ENCODE measurements at places on chromosomes 13 and 19. TPM values are rescaled to one million over a fixed set of nuclear protein-coding genes. Genes with fewer than 3 reads are reported as not detected.

ZNF266 gene
- 40.1 TPM for total RNA-seq

HRC gene
- 3.2 TPM for total RNA-seq

SCEL gene
- total RNA-seq, result 102 TPM

JAK3 gene
- total RNA-seq, result 1.4 TPM

PRODH2 gene
- total RNA-seq, result 20.6 TPM

MIA gene
- total RNA-seq, result 1.7 TPM

IRGC gene
- not detected for total RNA-seq

CEACAM4 gene
- not detected for total RNA-seq

- H3K27me3 ChIP-seq, result no peaks in the 10 kb centered on the region
- H3K36me3 ChIP-seq, result peaks cover 13% of the 10 kb centered on the region
- no peaks in the 10 kb centered on the region for H3K4me1 ChIP-seq
- no peak overlapping the region for H3K4me3 ChIP-seq
- DNase-seq, result no peak
- H3K27ac ChIP-seq, result no peak overlapping the region
Observed at GRCh38 chr13:49455007-49455398, 10.9 kb downstream of the SETDB2 start.

- H3K27me3 ChIP-seq, result peaks cover 40% of the 10 kb centered on the region
- DNase-seq, result no peak
- H3K27ac ChIP-seq, result no peak overlapping the region
- H3K4me3 ChIP-seq, result no peak overlapping the region
- no peaks in the 10 kb centered on the region for H3K36me3 ChIP-seq
Observed at GRCh38 chr19:30670562-30671366, 298.6 kb downstream of the ZNF536 start.

GRCh38 chr13:67416047-67416925 lies 186.2 kb upstream of the PCDH9 start:
- no peaks in the 10 kb centered on the region for H3K4me1 ChIP-seq
- no peak overlapping the region for H3K4me3 ChIP-seq
- no peak overlapping the region for H3K27ac ChIP-seq

- no peaks in the 10 kb centered on the region for H3K36me3 ChIP-seq
- H3K4me3 ChIP-seq, result no peak overlapping the region
- H3K27me3 ChIP-seq, result peaks cover 14% of the 10 kb centered on the region
- no peak overlapping the region for H3K27ac ChIP-seq
- DNase-seq, result no peak
- no peaks in the 10 kb centered on the region for H3K4me1 ChIP-seq
Observed at GRCh38 chr13:21889651-21890050, 218.8 kb downstream of the FGF9 start.

GRCh38 chr13:83532809-83533208 lies 349.5 kb downstream of the SLITRK1 start:
- no peak for DNase-seq
- H3K36me3 ChIP-seq, result no peaks in the 10 kb centered on the region
- H3K4me3 ChIP-seq, result no peak overlapping the region
- no peaks in the 10 kb centered on the region for H3K4me1 ChIP-seq

GRCh38 chr19:35869327-35870123 lies 1.2 kb downstream of the APLP1 start:
- H3K36me3 ChIP-seq, result no peaks in the 10 kb centered on the region
- H3K4me3 ChIP-seq, result peak overlapping the region; percentile 88
- DNase-seq, result peak; percentile 86
- H3K27me3 ChIP-seq, result peaks cover 23% of the 10 kb centered on the region

DNA sequence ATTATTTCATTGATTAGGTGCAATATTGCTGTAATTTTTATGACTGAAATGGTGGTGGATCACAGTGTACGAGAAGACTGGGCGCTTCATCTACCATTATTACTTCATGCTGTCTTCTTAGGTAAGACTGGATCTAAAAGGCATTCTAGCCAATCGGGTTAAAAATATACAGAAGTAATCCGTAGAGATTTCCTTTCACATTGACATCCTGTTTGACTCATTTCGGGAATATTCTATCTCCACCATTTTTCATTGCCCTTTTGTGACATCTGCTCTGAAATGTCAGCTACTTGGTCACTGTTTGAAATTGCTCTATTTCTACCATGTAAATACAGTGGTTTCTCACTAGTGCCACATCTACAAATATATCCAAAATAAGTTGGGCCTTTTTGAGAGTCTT lies 90.2 kb downstream of the ZAR1L start:
- peaks cover 18% of the 10 kb centered on the region for H3K36me3 ChIP-seq
- DNase-seq, result no peak
- H3K27me3 ChIP-seq, result no peaks in the 10 kb centered on the region
- H3K4me3 ChIP-seq, result no peak overlapping the region
- H3K4me1 ChIP-seq, result peaks cover 10% of the 10 kb centered on the region
- H3K27ac ChIP-seq, result no peak overlapping the region

- H3K27me3 ChIP-seq, result no peaks in the 10 kb centered on the region
- no peak overlapping the region for H3K4me3 ChIP-seq
- no peak for DNase-seq
- H3K4me1 ChIP-seq, result no peaks in the 10 kb centered on the region
- no peaks in the 10 kb centered on the region for H3K36me3 ChIP-seq
Observed at GRCh38 chr13:103466761-103467160, 400.5 kb upstream of the SLC10A2 start.

DNA sequence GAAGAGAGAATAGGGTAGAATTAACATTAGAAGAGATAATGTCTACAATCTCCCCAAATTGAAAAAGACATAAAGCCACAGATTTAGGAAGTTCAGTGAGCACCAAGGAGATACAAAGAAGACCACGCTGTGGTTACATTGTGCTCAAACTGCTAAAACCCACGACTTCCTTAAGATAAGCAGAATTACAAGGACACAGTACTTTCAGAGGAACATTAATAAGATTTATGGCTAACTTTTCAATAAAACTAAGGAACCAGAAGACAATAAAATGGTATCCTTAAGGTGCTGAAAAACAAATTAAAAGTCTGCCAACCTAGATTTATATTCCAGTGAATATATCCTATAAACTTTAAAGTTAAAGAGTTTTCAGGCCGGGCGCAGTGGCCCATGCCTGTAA lies 7.4 kb upstream of the IL17D start:
- DNase-seq, result no peak
- H3K27ac ChIP-seq, result no peak overlapping the region
- H3K27me3 ChIP-seq, result peaks cover 12% of the 10 kb centered on the region
- no peak overlapping the region for H3K4me3 ChIP-seq
- peaks cover 7% of the 10 kb centered on the region for H3K4me1 ChIP-seq
- H3K36me3 ChIP-seq, result no peaks in the 10 kb centered on the region

GRCh38 chr13:104389691-104390090 lies 1323.5 kb upstream of the SLC10A2 start:
- H3K27ac ChIP-seq, result no peak overlapping the region
- no peak for DNase-seq
- H3K27me3 ChIP-seq, result no peaks in the 10 kb centered on the region
- H3K36me3 ChIP-seq, result no peaks in the 10 kb centered on the region

DNA sequence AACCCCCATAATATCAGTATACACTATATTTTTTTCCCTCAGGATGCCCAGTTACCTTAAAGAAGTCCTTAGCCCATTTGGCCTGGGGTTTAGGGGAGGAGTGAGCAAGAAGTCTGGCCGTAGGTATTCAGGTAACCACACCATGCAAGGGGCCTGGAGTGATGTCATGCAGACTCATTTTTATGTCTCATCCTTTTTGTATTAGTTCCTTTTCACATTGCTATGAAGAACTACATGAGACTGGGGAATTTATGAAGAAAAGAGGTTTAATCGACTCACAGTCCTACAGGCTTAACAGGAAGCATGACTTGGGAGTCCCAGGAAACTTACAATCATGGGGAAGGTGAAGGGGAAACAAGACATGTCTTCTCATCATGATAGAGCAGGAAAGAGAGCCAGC lies 12.2 kb downstream of the TPP2 start:
- no peak overlapping the region for H3K4me3 ChIP-seq
- H3K27ac ChIP-seq, result no peak overlapping the region
- DNase-seq, result no peak
- H3K36me3 ChIP-seq, result peaks cover 48% of the 10 kb centered on the region

GRCh38 chr13:31982540-31982939 lies 49.0 kb upstream of the FRY start:
- H3K36me3 ChIP-seq, result no peaks in the 10 kb centered on the region
- DNase-seq, result no peak
- no peak overlapping the region for H3K27ac ChIP-seq
- no peak overlapping the region for H3K4me3 ChIP-seq

- H3K4me3 ChIP-seq, result no peak overlapping the region
- no peaks in the 10 kb centered on the region for H3K36me3 ChIP-seq
- H3K27me3 ChIP-seq, result no peaks in the 10 kb centered on the region
Observed at GRCh38 chr13:77528414-77528813, 7.1 kb upstream of the SCEL start.

DNA sequence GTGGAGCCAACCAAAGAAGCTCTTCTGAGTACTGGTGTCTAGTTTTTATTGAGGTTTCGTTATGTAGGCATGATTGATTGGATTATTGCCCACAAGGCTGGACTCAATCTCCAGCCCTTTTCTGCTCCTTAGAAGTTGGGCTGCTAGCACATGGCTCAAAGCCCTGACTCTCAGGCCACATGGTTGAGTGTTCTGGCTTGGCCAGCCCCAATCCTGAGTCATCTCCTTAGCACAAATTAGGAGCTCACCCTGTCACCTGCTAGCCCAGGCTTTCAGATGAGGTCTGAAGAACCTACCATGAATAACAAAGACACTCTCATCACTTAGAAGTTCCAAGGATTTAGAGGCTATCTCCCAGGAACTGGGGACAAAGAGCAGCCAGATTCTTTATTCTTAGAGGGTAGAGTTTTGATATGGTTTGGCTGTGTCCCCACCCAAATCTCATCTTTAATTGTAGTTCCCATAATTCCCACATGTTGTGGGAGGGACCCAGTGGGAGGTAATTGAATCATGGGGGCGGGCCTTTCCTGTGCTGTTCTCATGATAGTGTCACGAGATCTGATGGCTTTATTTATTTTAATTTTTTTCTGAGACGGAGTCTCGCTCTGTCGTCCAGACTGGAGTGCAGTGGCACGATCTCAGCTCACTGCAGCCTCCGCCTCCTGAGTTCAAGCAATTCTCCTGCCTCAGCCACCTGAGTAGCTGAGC lies 11.3 kb downstream of the DPY19L3 start:
- no peak overlapping the region for H3K4me3 ChIP-seq
- DNase-seq, result no peak
- H3K27me3 ChIP-seq, result no peaks in the 10 kb centered on the region
- peaks cover 30% of the 10 kb centered on the region for H3K36me3 ChIP-seq
- peaks cover 4% of the 10 kb centered on the region for H3K4me1 ChIP-seq

- H3K4me3 ChIP-seq, result peak overlapping the region; percentile 80
- DNase-seq, result peak; percentile 88
- no peaks in the 10 kb centered on the region for H3K4me1 ChIP-seq
- H3K27me3 ChIP-seq, result peaks cover 30% of the 10 kb centered on the region
Observed at GRCh38 chr19:7500811-7501450, 12.1 kb upstream of the PEX11G start.

DNA sequence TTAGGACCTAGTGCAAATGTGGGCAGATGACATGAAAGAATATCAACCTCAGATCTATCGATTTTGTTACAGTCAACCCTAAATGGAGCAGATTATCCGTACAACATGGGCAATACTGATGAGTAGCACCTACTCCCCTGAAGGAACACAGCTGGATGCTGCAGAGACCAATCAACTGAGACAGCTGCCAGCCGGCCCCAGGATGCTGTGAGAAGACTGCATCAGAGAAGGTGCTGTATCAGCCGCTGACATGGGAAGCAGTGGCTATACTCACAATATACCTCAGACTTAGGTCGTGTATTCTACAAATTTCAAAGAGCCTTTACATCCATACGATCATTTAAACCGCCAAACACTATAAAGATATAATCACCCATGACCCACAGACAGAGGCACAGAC lies 95.9 kb upstream of the FNDC3A start:
- H3K36me3 ChIP-seq, result no peaks in the 10 kb centered on the region
- H3K27ac ChIP-seq, result no peak overlapping the region
- H3K27me3 ChIP-seq, result peaks cover 11% of the 10 kb centered on the region
- no peak overlapping the region for H3K4me3 ChIP-seq

GRCh38 chr13:110368408-110368807 lies 61.3 kb downstream of the COL4A2 start:
- no peak overlapping the region for H3K27ac ChIP-seq
- peaks cover 18% of the 10 kb centered on the region for H3K36me3 ChIP-seq
- no peak for DNase-seq

DNA sequence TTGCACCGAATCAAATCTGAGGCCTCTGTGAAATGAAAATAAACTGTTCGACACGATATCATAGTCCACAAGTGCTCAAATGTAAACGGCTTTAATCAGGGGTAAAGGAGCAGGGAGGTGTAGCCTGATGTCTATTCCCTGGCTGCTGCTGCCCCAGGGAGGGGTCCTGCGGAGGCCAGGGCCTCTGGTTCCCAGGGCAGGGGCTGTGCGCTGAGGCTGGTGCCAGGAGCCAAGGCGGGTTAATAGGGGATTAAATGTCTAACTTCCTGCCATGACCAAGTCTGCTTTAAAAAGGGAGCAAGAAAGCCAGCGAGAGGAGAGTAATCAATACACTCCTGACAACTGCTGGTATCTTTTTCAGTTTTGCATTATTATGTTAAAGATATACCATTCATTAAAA lies 59.4 kb downstream of the ZNF536 start:
- H3K27me3 ChIP-seq, result peaks cover 7% of the 10 kb centered on the region
- no peak for DNase-seq
- H3K36me3 ChIP-seq, result no peaks in the 10 kb centered on the region
- H3K4me3 ChIP-seq, result no peak overlapping the region

DNA sequence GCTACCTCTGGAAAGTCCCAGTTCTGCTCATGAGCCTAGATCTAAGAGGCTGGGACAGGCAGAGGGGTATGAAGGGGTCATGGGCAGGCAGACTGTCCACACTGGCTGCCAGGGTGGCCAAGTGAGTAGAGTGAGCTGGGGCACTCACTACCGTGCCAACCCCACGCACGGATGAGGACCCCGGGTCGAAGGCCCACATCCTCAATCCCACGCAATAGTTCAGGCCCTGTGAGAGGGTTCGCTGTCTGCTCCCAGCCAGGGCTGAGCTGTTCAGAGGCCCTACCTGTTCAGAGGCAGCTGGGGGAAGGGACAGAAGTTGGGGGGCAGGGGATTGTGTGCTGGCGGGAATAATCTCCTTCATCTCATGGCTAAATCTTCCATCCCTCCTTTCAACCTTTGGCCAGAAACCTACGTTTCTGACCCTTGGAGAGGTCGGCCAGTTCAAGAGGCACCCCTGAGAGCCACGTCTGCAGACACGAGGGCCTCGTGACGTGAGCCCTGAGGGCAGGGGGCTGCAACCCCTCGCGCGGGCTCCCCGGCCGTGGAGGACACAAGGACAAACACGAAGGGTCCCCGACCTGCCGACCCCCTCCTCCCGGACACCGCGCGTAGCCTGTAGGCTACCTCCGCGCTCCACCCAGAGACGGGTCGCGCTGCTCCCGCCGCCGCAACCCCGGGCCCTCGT lies 1.0 kb upstream of the RPS5 start:
- peak overlapping the region; percentile 99 for H3K27ac ChIP-seq
- H3K27me3 ChIP-seq, result no peaks in the 10 kb centered on the region
- no peak for DNase-seq
- H3K36me3 ChIP-seq, result peaks cover 12% of the 10 kb centered on the region
- H3K4me3 ChIP-seq, result peak overlapping the region; percentile 98
- H3K4me1 ChIP-seq, result peaks cover 11% of the 10 kb centered on the region

GRCh38 chr19:38711726-38712153 lies 32.5 kb downstream of the CAPN12 start:
- H3K36me3 ChIP-seq, result peaks cover 15% of the 10 kb centered on the region
- H3K27me3 ChIP-seq, result no peaks in the 10 kb centered on the region
- H3K4me1 ChIP-seq, result no peaks in the 10 kb centered on the region
- no peak overlapping the region for H3K4me3 ChIP-seq
- H3K27ac ChIP-seq, result no peak overlapping the region
